ENCODE measurements at places on chromosomes 7 and 10.

DNA sequence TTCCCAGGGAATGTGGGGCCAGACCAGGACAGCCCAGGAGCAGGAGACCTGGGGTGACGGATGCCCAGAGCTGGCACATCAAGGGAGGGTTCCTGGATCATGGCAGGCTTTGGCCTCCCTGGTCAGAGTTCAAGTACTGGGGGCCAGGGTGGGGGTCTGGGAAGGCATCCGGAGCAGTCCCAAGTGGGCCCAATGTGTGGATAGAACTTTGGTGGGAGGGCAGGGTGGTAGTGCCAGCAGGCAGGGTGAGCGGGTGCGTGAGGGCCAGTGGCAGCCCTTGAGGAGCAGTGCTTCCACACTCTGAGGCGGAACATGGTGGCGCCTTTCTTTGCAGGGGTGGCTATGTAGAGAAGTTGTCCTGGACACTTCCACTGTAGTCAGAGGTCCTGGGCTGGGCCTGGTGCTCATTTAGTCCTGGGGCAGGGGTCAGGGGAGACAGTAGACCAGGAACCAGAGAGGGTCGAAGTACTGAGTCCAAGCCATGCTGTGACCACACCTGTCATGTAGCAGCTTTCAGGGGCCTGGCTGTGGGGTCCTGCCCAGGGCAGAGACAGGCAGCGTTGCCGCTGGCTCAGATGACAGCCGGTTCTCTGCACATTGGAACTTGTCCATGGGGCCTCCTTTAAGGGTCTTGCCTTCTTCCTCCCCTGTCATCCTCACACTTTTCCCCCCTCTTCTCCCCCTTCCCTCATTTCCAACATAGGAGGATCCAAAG, 22.2 kb upstream of the CSGALNACT2 start:
- no peak for DNase-seq

DNA sequence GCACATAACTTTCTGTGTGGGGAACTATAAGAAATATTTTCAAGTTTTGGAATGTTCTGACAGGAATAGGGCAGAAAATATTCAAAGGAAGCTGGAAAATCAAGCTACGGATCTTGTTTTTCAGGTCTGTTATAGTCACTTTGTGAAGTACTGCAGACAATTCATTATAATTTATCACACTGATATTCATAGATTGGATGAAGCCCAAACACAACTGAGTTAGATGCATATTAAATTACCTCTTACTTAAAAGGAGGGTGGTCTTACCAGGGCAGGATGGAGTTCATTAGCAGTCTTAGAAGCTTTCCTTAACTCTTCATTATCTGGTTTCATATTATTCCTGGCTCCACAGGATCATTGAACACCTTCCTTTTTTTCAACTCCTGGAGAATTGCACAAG, 242.3 kb downstream of the DYNC1I1 start:
- no peak for DNase-seq

GRCh38 chr10:14855453-14855852, 17.3 kb downstream of the HSPA14 start:
- DNase-seq, result no peak

- no peak for DNase-seq
Observed at GRCh38 chr10:60420991-60421894, 31.6 kb upstream of the ANK3 start.

DNA sequence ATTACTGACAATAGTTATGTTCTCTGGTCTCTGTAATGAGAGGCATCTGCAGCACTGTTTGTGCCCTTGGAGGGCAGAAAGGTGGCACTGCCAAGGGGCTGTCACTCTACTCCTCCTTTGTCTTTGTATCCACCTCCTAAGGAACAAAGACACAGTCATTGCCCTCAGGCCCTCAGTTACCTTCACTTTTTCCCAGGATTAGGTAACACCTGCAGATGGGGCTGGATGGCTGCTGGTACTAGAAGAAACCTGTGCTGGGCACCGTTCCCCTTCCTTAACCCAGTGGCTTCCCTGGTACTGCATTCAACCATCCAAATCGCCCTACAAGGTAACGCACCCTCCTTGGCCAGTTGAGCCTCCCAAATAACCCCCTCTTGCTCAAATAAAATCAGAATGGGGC, 246.9 kb upstream of the NEBL start:
- DNase-seq, result no peak

GRCh38 chr7:12851841-12852240, 164.4 kb downstream of the ARL4A start:
- no peak for DNase-seq

GRCh38 chr10:74096777-74097176, 53.9 kb downstream of the AP3M1 start:
- no peak for DNase-seq

GRCh38 chr7:95276114-95276513, 48.2 kb downstream of the PON1 start:
- no peak for DNase-seq

GRCh38 chr7:101200862-101201599, at the start of gene MOGAT3:
Gene MOGAT3, minus strand, starts transcription at chr7:101201036. Its CDS starts 182 bp downstream, at chr7:101200854.
- DNase-seq, result no peak

DNA sequence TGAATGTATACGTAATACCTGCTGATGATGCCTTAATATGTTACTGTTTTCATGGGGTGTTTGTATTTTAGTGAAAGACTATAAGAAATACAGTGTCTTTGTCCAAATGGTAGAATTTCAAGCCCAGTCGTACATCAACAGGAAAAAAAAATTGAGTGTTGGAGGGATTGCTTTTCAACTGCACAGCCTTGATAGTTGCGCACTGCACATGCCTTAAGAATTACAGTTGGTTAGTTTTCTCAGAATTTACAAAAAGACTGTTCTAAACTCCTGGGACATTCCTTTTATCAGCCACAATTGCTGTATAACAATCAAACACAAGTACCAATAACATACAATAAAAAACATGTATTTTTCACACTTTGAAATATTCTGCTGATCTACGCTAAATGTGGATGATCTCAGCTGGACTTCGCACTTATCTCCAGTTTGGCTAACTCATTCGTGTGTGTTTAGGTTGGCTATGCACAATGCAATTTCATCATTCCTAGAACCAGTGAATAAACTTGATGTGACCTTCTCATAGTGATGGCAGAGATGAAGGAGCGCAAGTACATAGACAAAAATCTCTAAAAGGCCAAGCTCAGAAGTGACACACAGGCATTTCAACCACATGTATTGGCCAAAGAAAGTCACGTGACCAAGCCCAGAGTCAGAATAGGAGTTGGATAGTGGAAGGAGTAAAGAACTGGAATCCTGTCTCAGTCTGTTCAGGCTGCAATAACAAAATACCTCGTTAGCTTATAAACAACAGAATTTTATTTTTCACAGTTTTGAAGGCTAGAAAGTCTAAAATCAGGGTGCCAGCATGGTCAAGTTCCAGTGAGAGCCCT, 152.3 kb downstream of the IPMK start:
- DNase-seq, result no peak

GRCh38 chr10:43679509-43679908, 30.8 kb upstream of the ZNF32 start:
- peak; percentile 94 for DNase-seq

- DNase-seq, result no peak
Observed at GRCh38 chr7:47451851-47452205, 130.1 kb downstream of the TNS3 start.

DNA sequence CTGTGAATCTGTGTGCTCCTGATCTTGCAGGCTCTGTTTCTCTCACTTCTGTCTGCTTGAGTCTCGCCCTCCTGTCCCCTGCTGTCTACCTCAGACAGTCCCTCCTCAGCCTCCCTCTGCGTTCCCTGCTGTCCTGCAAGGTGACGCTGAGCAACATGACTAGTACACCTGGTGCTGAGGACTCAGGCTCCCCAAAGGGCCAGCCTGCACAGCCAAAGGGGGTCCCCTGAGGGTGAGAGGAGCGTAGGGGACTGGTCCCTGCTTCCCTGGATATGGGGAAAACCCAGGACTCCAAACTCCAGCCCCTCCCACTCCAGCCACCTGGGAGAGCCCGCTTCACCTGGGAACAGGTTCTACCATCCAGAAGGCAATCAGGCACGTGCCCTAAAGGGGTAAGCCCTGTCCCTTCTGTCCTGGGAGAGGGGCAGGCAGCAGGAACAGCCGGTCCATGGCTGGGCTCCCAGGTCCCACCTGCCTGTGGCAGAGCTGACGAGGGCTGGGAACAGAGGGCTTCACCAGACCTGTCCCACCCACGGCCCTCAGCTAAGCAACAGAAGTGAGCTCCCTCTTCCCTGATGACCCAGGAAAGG, 156.5 kb downstream of the UBE2H start:
- DNase-seq, result peak; percentile 36

- DNase-seq, result no peak
Observed at GRCh38 chr10:2380218-2380617, 642.9 kb upstream of the ADARB2 start.

- no peak for DNase-seq
Observed at GRCh38 chr7:6487184-6487545, 39.4 kb upstream of the DAGLB start.

DNA sequence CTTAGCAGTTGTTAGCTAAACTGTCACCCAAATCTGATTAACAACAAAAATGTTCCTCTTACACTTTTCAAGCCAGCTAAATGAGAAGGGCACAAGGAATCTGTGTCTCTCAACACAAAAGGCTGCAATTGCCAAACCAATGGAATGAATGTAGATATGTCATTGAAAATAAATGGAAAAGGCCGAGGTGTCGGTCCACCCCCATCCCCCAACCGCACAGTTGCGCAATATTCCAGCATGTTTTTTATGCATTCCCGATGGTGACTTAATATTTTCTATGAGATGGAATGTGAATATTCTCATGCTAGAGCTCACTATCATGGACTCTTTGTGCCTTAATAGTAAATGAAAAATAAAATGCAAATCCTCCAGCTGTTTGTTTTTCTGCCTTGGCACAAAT, 181.6 kb upstream of the LRGUK start:
- no peak for DNase-seq

DNA sequence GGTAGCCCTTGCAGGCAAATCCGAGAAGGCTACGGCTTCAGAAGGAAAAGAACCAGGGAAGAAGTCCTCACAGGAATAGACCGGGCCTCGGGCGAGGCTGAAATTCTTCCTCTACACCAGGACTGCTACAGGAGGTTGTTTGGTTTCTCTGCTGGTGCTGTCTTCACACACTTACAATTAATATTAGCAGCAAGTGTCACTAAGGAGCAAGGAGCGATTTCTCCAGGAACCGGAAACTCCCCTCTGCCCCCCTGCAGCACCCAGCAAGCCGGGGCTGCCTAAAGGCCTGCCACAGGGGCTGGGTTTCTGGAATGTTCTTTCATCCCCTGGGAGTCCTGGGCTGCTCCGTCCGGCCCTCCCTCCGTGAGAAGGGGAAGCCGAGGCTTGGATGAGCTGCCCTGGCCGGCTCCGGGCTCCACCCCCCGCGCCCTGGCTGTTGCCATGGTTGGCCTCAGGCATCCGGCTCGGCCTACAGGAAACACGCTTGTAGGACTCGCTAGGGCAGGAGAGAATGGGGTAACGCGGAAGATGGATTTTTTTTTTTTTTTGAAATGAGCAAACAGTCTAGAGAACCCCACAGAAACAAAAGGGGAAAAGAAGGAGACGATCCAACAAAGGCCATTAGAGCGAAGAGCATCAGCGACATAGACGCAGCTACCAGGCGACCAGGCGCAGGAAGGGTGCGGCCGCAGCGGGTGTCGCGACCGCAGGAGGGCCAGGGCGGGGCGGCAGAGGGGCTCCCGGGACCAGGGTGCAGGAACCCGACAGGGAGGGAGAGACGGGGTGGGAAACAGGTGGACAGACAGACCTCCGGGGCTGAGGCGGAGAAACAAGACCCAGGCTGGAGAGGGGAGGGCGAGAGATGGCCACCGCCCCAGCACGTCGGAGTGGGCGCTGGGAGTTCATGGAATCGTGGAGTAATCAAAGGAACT, 33.0 kb downstream of the EN2 start:
- DNase-seq, result peak; percentile 36

GRCh38 chr10:11256896-11257295, 239.2 kb downstream of the CELF2 start:
- no peak for DNase-seq

GRCh38 chr7:44396931-44397545, 71.6 kb upstream of the CAMK2B start:
- no peak for DNase-seq

GRCh38 chr7:132347123-132347522, 229.1 kb downstream of the PLXNA4 start:
- no peak for DNase-seq

DNA sequence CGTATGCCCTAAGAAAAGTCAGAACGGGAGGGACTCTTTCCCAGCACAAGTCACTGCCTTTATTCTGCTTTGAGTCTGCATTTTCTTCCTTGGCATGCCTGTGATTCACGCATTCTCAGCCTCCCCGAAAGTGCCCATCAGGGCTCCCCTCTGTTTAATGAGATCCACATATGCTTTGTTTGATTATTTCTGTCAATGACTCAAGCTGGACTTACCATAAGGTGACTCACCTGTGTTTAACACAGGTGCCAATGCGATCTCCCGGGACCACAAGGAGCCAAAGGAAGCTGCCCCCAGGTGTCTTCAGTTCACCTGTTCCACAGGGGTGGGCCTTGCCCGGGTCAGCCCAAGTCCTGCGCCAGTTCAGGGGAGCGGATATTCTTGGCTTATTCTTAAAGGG, 386.0 kb upstream of the SHH start:
- DNase-seq, result no peak

DNA sequence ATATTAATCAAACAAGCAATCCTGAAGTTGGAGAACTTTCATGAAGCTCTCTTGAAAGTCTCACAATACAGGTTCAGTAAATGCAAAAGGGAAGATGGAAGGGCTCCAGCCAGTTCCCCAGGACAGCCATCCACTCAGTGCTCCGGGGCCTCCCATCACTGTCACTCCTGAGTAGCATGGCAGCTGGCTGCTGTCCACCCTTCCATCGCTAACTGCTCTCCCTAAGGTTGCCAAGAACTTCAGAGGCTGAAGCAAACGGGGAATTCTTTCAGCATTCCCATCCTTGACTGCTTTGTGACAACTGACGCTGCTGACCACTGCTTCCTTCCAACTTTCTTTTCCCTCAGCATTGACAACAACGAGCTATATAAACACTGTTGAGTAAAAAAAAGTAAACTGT, 69.1 kb downstream of the VPS41 start:
- no peak for DNase-seq

DNA sequence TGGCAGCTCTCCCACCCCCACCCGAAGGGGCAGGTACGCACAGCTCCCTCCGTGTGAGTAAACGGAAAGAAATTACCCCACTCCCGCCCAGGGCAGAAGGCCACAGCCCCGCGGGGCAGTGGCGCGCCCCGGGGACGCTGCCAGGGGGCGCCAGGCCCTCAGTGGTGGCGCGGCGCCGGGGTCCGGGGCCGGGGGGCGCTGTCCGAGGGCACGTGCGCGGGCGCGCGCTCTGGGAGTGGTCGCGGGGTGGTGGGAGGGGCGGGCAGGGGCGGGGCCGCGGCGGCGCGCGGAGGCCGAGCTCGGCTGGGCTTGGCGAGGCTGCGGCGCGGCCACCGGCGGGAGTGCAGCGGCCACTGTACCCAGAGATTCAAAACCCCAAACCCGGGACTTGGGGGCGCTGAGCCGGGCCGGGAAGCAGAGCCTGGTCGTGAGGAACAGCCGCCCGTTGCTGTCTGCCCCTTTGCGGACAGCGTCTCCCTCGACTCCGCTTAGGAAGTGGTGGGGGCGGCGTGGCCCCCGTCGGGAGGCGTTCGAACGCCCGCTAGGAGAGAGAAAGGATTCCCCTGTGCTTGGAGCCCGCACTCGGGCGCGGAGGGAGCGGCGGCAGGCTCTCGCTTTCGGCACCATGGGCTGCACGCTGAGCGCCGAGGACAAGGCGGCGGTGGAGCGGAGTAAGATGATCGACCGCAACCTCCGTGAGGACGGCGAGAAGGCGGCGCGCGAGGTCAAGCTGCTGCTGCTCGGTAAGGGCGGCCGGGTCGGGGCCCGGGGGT, at the start of gene GNAI1:
Gene GNAI1, plus strand, starts transcription at position 296 of the 773 bp plus-strand sequence. Its CDS starts 330 bp downstream, at position 626.
- peak; percentile 87 for DNase-seq
